ENCODE measurements at places on chromosomes 3 and 15.

DNA sequence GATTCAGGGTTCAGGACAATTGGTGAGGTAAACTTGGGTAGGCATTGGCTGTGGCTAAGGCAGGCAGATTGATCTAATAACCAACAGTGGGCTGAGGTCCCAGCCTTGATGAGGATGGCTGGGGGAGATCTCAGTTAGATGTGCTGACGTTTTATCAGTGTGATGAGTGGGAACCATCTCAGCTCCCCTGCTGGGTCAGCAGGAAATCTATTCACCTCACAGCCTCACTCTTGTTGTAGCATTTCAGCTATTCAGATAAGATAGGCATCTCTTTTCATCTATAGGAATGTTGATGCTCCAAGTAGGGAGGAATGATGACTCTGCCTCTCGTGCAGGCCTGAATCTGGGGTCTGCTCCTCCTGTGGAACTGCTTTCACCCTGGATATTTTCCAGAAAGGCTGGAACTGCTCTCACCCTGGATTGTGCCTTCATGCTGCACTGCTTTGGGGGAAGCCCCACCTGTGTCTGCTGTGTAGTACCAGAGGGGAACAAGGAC, 973.7 kb downstream of the NSUN3 start:
- DNase-seq = no peak

DNA sequence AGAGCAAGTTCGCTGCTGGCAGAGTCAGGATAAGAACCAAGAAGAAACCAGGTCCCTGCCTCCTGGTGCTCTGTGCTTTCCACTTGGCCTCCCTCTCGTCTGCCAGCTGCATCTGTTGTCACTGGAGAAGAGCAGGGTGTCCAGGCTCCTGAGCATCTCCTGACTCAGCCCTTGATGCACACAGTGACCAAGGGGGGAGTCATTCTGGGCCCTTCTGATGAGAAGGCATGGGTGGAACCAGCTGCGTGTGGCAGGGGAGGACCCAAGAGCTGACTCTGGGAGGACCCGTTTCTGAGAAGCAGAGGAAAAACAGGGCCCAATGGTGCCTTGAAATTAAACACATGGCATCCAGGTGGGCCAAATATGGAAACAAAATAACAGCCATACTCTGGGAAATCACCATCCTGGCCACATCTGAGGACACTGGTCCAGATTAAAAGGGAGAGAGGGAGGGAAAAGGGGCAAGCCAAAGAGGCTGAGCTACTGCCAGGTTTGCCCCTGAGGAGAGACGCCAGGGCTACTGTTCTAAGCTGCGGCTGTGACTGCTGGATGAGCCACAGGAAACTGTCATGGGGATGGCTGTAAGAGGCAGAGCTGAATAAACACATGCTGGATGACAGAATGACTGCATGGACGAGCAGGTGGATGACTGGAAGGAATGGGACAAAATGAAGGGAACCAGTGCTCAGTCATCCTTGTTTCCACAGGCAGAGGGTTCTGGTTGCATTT, 58.1 kb upstream of the CA12 start:
- DNase-seq = no peak

- no peak for DNase-seq
These were observed 418.4 kb downstream of the PDCD6IP start for GRCh38 chr3:34216711-34217335.

GRCh38 chr3:182766099-182766498, 27.2 kb upstream of the ATP11B start:
- DNase-seq = no peak

DNA sequence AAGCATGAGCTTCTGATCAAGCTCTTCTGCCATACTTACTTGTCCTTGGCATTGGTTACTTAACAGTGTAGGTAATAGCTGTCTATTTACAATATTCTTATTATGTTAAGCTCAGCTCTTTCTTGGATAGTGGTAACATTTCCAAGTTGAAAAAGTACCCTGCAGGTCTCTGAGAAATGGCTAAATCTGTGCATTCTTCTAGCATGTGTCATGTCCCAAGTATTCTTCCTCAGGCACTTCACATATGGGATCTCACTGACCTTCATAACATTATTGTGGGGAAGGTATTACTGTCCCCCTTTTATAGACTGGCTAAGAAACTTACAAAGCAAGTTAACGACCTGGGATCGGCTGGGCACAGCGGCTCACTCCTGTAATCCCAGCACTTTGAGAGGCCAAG, 236.1 kb downstream of the RORA start:
- no peak for DNase-seq
